GM04504 (cell line): ENCODE measurements at places on chromosomes 4 and X.

- DNase-seq, result no peak
Observed at GRCh38 chr4:78476108-78476704, 75.4 kb upstream of the ANXA3 start.

DNA sequence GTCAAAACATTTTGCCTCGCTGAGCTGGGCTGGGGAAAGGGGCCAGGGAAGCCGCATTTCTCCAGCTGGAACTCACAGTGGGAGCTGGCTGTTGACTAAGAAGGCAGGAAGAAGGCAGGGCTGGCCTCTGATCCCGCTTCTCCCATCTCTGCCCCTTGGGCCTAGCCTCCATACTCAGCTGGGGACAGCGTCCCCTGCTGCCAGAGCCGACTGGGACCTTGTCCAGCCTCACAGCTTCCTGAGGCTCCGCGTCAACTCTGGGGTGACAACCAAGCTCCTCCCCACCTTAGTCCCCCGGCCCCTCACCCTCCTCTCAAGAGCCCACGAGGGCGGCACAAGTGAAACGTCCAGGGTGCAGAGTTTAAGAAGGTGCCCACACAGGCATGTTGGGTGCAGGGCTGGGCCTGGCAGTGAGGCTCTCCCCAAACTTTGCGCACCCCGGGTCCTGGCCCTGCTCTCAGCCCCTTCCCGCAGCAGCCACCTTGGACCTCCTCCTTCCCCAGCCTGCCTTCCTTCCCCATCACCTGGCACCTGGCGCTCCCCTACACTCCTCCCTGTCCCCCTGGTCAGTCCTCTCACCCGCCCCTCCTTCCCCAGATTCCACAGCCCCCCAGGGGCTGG is 100.8 kb downstream of the PSAPL1 start:
- no peak for DNase-seq

DNA sequence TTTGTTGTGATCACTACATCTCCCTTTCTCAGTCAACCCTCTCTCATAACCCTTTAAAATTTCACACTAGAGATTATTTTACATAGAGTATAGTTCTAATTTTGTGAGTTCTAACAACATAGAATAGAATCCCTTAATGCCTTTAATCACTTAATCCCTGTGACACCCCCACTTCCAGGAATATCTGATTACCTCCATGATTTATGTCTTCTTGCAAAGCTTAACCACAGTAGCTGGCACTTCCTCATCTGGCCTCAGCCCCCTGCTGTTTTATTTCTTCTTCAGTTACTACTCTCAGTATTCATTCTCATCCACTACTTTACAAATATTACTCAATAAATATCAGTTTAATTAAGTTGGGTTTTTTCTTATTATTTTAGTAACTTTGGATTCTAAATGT is 340.9 kb downstream of the CENPC start:
- DNase-seq, result no peak

DNA sequence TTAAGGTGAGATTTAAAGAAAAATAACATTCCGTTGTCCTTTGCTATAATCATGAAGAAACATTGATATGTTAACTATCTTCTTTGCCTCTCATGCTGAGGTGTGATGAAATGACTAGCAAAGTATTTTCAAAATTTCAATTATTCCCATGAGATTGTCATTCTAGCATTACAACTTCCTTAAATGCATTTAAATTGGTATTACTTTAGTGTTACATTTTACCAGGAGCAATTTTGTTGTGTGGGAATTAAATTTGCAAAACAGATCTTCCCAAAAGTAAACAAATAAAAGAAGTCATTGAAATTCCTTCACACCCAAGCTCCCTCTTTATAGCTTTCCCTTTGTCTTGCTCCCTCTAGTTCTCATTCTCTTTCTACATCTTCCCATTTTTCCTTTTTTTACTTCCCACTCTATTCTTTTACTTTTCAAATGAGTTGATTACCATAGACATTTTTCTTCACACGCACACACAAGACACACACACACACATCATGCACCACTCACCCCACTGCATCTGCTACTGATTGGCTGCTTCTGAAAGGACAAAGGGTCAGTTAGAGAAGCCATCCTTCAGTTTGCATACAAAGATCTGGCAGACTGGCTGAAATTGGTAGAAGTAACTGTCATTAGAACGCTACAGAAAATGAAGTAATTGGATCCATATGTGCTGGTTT is 10.0 kb upstream of the APELA start:
- DNase-seq, result peak; percentile 3

DNA sequence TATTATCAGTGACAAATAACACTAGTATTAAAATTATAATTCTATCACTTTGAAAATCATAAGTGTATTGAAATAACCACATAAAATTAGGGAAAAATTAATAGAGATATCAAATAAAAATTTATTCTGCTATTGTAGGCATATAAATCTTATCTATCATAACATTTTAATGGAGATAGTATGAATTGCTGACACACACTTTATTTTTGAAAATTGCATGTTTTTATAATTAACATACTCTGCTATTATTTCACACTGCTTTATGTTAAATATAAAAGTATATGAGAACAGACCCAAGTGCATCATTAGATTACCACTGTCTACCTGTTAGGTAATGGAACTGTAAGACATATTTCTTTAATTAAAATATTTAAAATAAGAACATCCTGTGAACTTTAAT is 2150.2 kb downstream of the ARAP2 start:
- no peak for DNase-seq

DNA sequence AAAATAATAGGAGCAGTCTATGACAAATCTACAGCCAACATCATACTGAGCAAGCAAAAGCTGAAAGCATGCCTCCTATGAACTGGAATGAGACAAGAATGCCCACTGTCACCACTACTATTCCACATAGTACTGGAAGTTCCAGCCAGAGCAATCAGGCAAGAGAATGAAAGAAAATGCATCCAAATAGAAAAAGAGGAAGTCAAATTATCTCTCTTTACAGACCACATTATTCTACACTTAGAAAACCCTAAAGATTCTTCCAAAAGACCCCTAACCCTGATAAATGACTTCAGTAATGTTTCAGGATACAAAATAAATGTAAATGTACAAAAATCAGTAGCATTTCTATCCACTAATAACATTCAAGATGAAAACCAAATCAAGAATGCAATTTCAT is 249.0 kb downstream of the STK32B start:
- DNase-seq, result no peak

DNA sequence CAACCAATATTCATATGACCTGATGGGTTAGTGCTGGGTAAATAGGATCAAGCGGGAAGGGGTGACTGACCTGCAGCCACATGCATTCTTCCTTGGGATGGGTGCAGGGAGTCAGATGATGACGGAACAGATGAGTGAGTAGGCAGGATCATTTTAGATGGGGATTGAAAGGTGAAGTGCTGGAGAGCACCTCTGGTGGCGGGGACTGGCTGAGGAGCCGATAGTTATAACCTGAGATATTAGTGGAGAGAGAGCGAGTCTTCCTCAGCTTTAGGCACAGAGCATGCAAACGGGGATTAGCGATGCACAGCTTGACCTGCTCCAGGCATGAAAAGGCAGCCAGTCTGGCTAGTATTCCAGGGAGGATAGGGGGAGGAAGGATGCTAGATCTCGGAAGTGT is 99.1 kb downstream of the AFF1 start:
- no peak for DNase-seq

- DNase-seq, result no peak
Observed at GRCh38 chrX:5708251-5708650, 520.4 kb downstream of the NLGN4X start.

- no peak for DNase-seq
Observed at GRCh38 chr4:139297001-139297410, 4.3 kb upstream of the NAA15 start.

DNA sequence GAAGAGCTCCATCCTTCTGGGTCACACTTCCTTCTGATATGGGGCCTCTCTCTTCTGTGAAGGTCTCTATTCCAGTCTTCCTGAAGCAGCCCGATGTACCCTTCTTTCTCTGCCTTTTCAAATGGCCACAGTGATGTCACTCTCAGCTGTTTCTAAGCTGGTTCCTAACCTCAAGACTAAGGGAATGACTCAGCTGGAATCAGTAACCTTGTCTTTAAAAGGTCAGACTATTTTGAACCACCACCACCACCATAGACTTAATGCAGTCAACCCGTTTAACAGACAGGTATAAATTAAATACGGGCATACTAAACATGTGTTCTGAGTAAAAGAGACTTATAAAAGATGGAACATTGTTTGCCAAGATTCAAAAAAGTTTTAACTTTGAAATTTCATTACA is 121.0 kb downstream of the PPA2 start:
- DNase-seq, result no peak

DNA sequence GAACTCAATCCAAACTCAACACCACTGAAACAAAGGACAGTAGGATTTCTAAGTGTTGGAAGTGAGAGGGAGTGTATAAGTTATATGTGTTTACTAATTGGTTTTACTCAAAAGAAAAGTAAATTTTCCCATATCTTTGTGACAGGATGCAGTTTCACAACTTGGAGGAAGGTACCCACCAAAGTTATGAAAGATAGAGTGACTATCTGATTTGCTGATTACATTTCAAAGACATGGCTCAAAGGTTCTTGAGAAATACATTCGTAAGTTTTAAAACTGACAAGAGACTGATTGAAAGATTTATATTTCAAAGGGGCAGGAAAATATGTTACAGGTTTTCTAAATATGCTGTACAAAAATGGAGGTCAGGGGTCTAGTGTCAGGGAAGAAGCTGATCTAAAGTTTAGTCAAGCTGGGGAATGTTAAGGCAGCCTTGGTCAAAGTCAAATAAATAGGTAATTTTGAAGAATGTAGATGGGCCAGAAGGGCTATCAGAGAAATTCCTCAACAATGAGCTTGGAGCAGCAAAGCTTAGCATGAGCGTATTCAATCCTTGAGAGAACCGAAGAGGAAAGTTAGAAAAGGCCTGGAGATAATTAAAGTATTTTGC is 9.7 kb upstream of the COMMD8 start:
- DNase-seq, result no peak

- DNase-seq, result no peak
Observed at GRCh38 chrX:581720-582298, 48.8 kb upstream of the SHOX start.

- no peak for DNase-seq
Observed at GRCh38 chr4:186628058-186628711, 72.8 kb upstream of the MTNR1A start.

- no peak for DNase-seq
Observed at GRCh38 chrX:41233988-41234387, 100.0 kb upstream of the DDX3X start.

- no peak for DNase-seq
Observed at GRCh38 chrX:30943984-30944383, 54.9 kb upstream of the TAB3 start.

DNA sequence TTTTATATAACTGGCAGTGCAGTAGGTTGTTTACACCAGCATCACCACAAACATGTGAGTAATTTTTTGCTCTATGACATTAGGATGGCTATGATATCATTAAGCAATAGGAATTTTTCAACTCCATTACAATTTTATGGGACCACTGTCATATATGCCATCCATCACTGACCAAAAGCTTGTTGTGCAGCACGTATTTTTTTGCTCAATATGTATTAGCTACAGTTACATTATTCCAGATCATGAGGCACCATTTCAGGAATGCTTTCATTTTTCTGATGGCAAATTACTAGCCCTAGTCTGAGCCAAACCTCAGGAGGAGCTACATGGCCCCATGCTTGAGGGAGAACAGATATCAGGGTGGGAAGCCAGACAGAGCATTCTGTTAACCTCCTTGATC is 56.8 kb upstream of the DCLK2 start:
- peak; percentile 57 for DNase-seq

- no peak for DNase-seq
Observed at GRCh38 chr4:14977830-14978229, 24.5 kb upstream of the CPEB2 start.

DNA sequence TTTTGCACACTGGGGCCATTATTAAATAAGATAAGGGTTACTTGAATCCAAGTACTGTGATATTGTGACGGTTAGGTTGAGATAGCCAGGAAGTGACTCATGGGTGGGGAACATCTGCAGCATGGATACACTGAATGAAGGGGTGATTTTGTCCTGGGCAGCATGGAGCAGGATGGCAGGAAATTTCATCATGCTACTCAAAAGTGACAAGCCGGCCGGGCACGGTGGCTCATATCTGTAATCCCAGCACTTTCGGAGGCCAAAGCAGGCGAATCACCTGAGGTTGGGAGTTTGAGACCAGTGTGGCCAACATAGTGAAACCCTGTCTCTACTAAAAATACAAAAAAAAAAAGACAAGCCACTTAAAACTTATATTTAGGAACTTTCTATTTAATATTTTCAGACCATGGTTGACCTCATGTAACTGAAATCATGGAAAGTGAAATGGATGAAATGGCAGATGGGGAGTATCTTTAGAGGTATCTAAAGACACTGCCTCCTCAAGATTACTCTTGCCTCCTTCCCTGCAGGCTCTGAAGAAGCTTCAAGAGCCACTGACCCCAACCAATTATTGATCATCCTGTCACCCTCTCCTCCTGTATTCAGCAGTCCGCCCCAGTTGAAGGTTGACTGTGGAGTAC is 3.9 kb upstream of the TRIM60 start:
- DNase-seq, result no peak

DNA sequence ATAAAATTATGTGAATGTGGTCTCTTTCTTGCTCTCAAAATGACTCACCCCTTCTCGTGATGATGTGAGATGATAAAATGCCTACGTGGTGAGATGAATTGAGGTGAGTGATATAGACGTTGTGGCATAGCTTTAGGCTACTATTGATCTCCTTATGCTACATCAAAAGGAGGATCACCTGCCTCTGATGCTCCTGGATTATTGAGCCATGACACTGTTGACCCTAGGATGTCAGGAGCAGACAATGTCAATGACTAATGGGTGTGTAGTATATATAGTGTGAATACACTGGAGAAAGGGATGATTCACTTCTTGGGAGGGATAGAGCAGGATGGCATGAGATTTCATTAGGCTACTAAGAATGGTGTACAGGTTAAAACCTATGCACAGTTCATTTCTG is 210.7 kb upstream of the PRPS2 start:
- DNase-seq, result no peak

DNA sequence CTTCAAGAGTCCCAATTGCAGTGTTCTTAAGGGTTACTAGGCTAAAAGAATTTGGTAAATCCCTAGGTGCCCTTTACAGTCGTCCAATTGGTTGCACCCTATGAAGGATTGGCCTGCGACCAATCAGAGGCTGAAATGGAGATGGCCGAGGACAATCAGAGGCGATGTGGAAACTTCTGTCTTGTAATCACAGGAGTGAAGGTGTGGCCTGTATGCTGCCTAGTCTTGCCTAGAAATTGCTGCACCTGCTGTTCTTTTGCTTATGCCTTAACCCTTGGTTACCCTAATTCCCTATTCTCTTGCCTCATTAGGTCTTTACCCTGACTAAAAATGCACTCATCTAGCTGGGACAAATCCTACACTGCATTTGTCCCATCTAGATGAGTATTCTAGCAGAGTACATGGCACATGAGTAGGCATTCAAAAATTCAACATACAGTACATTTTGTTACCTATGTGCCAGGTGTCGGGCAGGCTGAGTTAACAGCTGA is 1.0 kb upstream of the DCK start:
- DNase-seq, result no peak

DNA sequence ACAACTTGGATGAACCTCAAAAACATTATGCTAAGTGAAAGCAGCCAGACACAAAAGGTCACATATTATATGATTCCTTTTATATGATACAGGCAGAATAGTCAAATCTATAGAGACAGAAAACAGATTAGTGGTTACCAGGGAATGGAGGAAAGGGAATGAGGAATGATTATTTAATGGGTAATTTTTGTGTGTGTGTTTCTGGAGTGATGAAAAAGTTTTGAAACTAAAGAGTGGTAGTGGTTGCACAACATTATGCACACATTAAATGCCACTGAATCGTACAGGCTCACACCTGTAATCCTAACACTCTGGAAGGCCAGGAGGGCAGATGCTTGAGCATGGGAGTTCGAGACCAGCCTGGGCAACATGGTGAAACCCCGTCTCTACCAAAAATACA is 19.6 kb upstream of the SOD3 start:
- DNase-seq, result no peak
